Caki2 (cell line): ENCODE measurements at places on chromosomes 7 and 10. TPM values are rescaled to one million over a fixed set of nuclear protein-coding genes. Genes with fewer than 3 reads are reported as not detected.

The PRPS1L1 gene
- total RNA-seq: not detected in 2 replicates

The CCDC146 gene
- total RNA-seq: 0.14 and 3.3 TPM in 2 replicates

The RSBN1L gene
- 8.9 and 9.2 TPM in 2 replicates for total RNA-seq

The MSS51 gene
- total RNA-seq: 0.41 TPM in 1 of 2 replicates, not detected in the other

DNA sequence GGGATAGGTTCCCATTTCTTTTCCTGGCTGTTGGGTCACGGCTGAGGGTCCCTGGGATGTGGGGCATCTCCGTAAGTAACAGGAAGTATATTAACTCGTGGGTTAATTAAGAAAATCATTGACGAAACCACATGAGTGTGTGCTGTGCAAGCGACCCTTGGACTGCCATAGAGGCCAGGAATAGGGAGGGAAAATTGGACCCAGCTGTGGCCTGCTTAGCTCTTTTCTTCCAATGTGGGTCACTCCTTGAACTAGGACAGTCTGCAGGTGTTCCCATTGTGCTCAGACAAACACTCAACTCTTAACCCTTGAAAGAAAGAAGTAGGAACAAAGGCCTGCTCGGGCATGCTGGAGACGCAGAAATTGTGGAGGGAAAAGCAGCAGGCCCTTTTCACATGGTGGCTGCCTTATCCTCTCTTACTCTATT is 25.6 kb upstream of the PLEKHA1 start:
- DNase-seq: no peak

- no peak for DNase-seq
Observed at GRCh38 chr10:133276435-133277201, at the start of gene ADAM8. Gene ADAM8 (minus strand): TSS chr10:133276868. CDS start chr10:133276817, 51 bp downstream.

GRCh38 chr7:141742229-141742628 is 4.1 kb downstream of the SSBP1 start:
- no peak for DNase-seq

- DNase-seq: no peak
Observed at GRCh38 chr10:13420532-13421307, 72.6 kb upstream of the SEPHS1 start.

DNA sequence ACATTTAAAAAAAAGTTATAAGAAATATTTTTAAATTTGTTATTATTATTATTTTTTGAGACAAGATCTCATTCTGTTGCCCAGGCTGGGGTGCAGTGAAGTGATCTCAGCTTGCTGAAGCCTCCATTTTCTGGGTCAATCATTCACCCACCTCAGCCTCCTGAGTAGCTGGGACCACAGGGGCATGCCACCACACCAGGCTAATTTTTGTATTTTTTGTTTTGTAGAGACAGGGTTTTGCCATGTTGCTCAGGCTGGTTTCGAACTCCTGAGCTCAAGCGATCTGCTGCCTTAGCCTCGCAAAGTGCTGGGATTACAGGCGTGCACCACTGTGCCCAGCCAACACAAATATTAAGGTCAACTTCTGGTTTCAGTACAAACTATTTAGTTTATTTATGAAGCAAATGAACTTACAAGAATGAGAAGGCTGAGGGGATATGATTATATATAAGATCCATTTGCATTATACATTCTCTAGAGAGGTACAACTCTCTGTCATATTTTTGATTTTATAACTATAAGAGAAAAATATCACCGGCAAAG is 45.9 kb upstream of the FAM133B start:
- DNase-seq: no peak

DNA sequence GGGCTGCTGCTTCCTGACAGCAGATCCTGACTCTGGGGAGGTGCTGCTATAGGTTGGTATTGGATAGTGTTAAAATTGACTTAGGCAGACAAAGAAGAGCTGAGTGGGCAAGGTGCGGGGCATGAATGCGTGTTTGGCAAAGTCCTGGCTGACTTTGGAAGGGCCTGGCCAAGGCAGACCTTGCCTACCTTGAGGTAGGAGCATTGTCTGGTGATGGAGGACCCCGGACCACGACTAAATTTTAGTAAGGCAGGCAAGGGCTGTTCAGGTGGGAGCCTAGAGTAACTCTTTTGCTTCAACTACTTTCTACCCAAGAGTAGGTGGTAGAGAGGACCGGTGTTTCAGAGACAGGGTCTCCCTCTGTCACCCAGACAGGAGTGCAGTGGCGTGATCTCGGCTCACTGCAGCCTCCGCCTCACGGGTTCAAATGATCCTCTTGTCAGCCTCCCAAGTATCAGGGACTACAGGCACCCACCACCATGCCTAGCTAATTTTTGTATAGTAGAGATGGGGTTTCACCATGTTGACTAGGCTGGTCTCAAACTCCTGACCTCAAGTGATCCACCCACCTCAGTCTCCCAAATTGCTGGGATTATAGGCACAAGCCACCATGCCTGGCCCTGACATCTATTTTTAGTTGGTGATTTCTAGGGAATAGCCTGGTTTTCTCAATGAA is 12.2 kb upstream of the LAT2 start:
- no peak for DNase-seq

DNA sequence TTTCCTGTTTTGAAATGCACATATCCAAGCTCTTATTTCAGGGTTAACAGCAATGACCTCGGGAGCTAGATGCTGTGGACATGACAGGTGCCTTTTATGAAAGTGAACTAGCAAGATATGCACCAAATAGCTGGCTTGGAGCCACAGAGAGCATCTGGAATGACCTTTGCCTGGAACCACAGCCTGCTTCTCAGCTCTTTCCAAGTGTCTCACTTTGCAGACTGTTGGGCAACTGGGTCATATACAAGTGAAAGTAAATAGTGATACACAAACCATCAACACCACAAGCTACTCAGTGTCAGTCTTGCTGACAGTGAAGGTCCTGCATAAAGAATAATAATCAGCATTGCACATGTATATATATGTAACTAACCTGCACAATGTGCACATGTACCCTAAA is 183.5 kb downstream of the RNF133 start:
- no peak for DNase-seq

- no peak for DNase-seq
Observed at GRCh38 chr10:80281292-80281691, 8.2 kb downstream of the MAT1A start.

- DNase-seq: no peak
Observed at GRCh38 chr10:71972746-71973695, 8.8 kb downstream of the CHST3 start.

DNA sequence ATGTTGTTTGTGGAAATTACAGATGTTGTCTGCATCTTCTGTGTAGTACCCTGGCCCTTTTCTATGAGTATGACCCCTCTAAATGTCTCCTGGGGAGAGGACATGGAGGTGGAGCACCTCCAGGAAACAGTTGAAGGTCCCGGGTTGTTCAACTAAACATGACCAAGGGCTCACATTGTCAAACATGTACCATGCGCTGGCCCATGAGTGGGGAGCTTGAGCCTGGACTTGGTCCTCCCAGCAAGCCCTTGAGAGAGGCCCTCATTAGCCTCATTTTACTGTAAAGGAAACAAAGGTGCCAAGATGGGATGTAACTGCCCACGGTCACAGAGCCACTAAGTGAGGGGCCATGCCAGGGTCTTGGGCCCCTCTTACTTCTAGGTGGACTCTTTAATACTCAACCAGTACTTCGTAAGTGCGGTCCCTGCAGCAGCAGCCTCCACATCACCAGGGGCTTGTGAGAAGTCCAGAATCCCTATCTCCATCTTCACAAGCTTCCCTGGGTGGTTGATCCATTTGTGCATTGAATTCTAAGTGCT is 31.2 kb downstream of the C10orf71 start:
- no peak for DNase-seq

- no peak for DNase-seq
Observed at GRCh38 chr10:14707481-14707880, 67.2 kb downstream of the FAM107B start.

DNA sequence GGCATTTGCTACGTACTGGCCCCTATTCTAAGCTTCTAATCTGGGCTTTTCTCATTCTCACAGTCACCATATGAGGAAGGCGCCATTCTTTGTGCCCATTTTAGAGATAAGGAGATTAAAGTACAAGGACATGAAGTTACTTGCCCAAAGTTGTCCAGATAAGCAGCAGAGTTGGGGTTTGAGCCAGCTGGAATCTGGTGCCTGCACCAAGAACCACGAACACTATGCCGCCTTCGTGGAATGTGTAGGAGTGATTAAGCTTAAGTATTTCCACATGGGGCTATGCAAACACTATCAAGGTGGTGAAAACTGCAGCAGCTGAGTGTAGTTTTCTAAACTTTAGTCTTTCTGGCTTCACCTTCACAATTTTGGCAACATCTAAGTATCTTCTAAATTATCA is 342.7 kb upstream of the ETV1 start:
- DNase-seq: no peak

- no peak for DNase-seq
Observed at GRCh38 chr7:106365252-106366005, 80.6 kb upstream of the NAMPT start.

DNA sequence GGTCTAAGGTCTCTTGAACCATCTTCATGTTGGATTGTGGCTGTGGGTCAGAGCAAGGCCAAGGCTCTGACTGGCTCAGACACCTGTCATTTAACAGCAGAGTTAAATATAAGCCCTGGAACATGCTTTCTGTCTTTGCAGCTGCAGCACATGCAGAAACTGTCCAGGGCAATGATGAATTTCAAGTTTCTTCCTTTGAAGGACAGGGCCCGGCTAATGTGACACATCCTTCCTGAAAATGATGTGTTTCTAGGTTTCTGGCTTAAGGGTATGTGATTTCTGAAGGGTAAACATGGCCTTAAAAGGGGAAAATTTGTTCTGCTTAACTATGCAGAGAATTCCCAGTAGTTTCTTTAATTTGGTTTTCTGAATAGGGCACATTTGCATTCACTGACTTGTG is 34.0 kb upstream of the SLC35B4 start:
- DNase-seq: no peak
